ENCODE measurements at places on chromosomes 11 and 22.

DNA sequence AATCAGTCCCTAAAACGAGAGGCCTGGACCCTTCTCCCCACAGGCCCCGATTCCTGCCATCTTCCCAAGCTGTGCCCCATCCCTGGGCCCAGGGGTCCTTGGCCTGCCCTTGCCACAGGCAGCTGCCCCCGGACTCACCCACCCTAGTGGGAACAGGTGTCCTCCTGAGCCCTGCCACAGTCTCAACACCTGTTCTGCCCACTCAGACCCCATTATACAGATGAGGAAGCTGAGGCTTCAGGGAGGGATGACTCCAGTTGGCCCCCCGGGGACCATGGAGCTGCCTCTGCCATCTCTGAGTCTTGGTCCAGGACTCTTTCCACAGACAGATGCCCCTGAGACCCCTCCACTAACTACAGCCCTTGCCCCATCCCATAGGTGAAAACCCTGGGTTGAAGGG is 15.9 kb downstream of the MYBPC3 start:
- no peak for DNase-seq

DNA sequence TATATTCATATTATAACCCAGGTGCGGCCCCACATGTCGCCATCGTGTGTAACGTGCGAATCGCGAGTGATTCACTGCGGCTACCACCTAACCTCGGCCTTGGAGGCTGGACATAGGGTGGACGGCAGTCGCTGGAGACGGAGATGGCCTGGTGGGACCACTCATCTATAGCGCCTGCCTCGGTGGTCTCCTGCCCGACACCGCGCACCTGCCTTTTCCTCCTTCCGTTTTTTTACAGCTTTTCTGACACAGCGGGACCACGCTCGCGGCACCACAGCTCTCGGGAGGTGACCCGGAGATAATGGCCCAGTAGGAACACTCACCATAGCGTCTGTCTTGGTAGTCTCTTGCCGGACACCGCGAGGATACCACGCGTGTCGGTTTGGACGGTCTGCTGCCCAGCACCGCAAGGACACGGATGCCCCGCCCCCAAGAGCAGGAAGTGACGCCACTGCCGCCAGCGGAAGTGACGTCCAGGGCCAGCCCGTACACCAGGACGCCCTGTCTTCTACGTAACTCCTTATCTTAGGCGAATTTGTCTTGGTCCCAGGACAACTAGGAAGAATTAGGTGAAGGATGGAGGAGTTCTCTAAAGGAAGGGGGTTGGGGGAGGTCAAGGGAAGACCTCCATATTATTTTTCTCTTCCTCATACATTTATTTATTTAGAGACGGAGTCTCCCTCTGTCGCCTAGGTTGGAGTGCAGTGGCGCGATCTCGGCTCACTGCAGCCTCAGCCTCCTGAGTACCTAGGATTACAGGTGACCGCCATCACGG is 6.4 kb downstream of the SNU13 start:
- DNase-seq, result peak; percentile 93

- no peak for DNase-seq
Measured at GRCh38 chr11:19253153-19253745, 12.5 kb upstream of the E2F8 start.

GRCh38 chr22:48714231-48714630 is 1113.4 kb downstream of the BRD1 start:
- no peak for DNase-seq

DNA sequence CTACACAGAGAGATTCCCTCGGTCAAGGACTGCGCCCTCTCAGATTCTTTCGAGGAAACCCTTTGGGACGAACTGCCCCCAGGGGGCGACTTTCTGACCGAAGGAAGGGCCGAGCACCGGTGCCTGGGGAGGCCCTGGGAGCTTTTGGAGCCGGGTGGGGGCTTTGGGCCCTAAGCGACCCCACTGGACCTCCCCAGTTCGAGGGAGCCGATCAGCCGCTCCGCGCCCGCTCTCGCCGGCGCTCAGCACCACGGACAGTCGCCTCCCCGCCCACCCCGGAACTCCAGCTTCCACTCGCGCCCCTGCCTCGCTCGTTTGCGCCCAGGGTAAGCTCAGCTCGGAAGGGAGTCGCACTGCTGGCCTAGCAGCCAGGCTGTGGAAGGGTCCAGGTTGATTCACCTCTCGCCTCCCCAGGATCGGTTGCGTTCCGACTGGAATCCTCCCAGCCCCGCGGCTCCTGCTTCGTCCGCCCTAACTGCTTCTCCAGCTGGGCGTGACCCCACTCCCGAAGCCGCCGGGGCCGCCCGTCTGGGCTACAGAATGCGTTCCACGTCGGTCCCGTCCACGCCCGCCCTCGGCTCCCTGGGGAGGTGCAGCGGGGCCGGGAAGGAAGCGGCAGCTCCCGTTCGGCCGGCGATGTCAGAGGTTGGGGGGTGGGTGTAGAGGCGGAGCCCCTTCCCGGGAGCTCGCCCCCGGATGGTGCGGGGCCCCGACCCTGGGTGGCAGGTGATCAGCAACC is 428 bp downstream of the SCN3B start:
- DNase-seq, result peak; percentile 21

- no peak for DNase-seq
Measured at GRCh38 chr22:24431309-24432034, 4.1 kb downstream of the ADORA2A start.

DNA sequence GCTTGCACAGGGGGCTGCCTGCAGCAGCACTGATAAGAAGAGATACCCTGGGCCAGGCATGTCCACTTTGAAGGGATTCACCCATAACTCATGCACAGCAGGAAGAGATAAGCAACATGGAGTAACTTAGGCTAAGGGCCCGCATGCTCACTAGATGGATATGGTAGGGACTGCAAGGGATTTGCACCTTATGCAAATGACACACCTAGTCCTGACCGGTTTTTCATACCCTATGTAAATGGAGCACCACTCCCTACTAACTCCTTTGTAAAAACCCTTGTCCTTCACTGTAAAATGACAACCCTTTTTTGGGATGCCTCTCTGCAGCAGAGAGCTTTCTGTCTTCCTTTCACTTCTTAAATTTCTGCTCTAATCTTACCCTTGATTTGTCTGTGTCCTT is 658.9 kb upstream of the CCDC179 start:
- DNase-seq, result no peak

DNA sequence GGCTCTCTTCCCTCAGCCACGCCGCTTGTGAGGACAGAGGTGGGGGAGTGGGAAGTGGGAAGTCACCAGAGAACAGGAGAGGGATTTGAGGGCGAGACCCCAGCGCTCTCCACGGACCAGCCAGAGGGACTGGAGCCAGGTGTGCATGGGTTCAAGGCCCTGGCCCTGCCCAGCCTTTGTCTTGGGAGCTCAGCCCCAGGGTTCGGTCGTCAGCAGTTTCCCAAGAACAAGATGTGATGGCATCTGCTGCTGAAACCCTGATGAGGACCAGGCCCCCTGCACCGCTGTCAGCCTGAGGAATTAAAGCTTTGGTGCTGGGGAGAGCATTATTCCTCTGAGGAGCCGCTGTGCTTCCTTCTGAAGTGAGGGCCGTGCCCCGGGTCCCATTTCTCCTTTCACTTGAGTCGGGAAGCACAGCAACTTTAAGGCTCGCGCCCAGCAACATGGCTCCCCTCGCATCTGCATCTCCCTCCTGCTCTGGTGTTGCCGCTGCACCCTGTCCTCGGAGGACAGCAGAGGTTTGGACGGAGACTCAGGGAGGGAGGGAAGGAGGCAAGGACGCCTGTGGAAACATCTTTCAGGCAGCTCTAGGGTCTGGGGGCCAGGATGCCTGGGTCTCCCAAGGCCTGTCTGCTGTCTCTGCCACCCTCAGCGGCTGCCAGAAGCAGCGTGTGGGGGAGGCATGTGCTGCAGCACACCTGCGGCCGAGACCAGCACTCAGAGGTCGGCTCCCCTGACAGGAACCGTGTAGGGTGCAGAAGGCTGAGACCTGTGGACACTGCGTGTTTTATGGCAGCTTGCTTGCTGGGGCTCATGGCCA is 3.8 kb downstream of the IFITM5 start:
- DNase-seq, result no peak

DNA sequence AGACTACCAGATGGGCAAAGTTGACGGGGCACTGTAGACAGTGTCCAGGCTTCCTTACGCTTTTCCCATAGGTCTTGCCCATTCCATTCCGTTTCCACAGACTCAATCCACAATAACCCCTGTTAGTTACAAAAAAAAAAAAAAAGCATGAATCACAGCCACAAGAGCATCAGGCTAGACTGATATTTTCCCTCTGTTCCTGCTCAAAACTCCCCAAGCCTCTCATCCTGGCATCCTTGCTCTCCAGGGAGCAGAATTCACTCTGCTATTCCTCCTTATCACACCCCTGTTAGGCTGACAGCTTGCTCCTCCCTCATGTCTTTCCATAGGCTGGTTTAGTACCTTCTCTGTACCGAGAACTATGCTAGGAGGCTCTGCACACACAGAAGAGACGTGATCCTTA is 42.2 kb downstream of the TMEM123 start:
- no peak for DNase-seq

DNA sequence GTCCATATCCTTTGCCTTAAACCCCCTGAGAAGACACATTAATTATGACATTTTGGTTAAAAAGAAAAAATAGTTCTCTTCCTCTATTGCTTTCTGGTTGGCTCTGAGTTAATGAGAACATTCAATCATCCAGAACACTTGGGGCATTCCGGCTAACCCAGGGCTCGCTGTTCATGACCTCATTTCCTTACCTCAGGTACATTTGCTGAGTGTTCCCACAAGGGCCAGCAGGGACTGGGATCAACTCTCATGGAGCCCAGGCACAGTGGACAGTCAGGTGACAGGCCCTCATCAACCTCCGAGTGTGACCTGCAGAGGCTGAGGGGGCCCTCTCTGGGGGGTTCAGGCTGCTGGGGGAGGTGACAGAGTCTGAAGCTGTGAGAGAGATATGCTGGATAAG is 98.9 kb downstream of the MYO18B start:
- no peak for DNase-seq

DNA sequence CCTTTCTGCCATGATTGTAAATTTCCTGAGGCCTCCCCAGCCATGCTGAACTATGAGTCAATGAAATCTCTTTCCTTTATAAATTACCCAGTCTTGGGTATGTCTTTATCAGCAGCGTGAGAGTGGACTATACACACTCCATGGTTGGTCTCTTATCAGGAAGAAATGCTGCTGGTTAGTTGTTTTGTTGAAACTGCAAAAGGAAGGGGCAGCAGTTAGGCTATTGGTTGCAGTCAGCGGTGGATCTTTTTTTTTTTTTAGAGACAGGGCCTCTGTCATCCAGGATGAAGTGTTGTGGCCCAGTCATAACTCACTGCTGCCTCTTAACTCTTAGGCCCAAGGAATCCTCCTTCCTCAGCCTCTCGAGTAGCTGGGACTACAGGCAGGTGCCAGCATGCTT is 51.7 kb downstream of the HSD17B12 start:
- DNase-seq, result no peak

Data from Calu3 (cell line).